ENCODE measurements at places on chromosomes 5 and 9.

DNA sequence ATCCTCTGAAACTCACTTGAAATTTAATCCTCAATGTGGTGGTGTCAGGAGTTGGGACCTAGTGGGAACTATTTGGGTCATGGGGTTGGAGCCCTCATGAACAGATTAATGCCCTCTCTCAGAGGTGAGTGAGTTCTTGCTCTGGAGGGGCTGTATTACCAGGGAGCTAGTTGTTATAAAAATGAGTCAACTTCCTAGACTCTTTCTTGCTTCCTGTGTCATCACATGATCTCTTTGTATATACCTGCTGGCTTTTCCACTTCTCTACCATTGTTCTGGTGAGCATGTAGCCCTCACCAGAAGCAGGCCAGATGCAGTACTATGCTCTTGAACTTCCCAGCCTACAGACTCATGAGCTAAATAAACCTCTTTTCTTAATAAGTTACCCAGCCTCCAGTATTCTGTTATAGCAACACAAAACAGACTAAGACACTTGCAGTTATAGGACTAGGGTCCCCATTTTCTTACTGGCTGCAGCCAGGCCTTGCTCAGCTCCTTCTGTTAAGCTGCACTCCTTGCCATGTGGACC lies 127.5 kb downstream of the SUSD1 start:
- no peak for DNase-seq

GRCh38 chr9:137478962-137479861 lies 20.1 kb upstream of the NSMF start:
- DNase-seq: peak; percentile 58

GRCh38 chr5:87242242-87242641 lies 25.4 kb upstream of the RASA1 start:
- no peak for DNase-seq

- DNase-seq: no peak
Measured at GRCh38 chr5:84202136-84202535, 182.5 kb downstream of the EDIL3 start.

- no peak for DNase-seq
Measured at GRCh38 chr5:107616213-107616612, 54.5 kb downstream of the EFNA5 start.

GRCh38 chr5:124401476-124402143 lies 344.8 kb downstream of the ZNF608 start:
- DNase-seq: no peak

DNA sequence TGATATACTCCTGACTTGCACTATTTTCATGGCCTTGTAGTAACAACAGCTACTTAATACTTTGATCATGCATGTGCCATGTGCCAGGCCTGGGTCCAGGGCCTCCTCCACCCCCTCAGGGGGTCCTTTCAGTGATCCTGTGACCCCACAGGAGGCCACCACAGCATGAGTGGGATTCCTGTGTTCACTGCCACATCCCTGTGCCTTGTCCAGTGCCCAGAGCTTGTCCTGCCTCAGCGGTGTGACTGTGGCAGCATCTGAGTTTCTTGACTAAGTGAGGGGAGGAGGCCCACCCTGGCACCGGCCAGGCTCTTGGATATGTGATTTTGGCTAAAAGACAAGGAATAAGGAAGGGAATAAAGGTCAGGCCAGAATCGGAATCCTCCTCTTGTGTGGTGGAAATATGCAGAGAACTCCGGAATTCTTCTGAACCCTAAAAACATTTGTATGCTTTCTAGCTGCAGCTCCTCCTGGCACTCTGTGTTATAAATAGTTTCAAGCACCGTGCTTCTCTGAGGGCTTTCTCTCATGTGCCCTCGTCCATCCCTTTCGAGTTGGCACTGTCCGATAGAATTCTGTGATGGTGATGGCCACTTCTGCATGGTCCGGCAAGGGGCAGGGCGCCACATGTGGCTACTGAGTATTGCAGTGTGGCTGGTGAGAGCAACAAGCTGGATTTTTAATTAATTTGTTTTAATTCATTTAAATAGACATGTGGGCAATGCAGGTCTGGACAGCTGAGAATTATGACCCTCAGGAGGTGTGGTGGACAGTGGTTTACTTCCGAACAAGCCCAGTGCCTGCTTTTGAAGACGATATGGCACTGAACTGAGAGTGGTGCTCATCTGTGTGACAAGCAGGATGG lies 31.8 kb downstream of the TENT4A start:
- DNase-seq: no peak

DNA sequence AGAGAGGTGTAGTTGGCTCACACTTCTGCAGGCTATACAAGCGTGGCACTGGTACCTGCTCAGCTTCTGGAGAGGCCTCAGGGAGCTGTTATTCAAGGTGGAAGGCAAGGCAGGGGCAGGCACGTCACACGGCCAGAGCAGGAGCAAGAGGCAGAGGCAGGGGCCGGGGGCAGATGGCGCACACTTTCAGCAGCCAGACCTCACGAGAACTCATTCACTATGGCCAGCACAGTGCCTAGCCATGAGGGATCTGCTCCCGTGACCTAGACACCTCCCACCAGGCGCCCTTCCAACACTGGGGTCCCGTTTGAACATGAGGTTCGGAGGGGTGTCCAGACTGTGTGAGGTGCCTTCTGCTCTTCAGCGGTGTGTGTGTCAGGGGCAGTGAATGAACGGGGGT lies 71.0 kb upstream of the FCN1 start:
- no peak for DNase-seq

DNA sequence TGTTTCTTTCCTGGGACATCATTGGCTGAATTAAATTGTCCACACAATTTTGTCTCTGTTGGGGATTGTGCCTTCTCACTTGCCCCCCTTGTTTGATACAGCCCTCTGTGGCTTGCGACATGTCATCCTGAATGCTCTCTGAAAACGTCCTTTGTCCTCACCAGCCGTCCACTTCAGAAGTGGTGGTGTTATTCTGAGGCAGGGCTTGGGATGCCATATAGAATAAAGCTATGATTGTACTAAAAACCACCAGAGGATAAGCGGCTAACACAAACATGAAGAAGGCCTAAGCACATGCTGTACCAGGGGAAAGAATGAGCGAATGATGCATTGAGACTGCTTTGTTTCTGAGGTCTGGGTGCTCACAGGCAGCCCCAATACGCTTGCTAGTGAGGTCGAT lies 3.5 kb upstream of the SNX30 start:
- DNase-seq: no peak

GRCh38 chr5:154648706-154649105 lies 106.5 kb upstream of the LARP1 start:
- no peak for DNase-seq

DNA sequence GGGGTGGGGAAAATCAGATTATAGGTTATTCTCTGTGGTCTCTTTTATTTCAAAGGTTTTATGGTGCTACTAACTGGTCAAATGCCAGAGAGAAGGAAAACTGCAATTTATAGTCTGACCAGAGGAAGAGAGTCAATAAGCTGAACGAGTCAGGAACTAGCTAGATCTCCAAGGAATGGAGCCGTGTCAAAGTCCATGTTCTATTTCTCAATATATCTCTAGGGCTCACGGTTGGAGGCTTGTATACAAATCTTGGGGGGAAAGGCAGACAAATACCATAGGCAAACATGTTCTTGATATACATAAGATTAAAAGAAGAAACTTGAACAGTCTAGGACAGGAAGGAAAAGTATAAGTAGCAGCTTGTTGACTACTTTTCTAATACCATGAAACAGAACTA lies 627.1 kb downstream of the PDE4D start:
- no peak for DNase-seq

DNA sequence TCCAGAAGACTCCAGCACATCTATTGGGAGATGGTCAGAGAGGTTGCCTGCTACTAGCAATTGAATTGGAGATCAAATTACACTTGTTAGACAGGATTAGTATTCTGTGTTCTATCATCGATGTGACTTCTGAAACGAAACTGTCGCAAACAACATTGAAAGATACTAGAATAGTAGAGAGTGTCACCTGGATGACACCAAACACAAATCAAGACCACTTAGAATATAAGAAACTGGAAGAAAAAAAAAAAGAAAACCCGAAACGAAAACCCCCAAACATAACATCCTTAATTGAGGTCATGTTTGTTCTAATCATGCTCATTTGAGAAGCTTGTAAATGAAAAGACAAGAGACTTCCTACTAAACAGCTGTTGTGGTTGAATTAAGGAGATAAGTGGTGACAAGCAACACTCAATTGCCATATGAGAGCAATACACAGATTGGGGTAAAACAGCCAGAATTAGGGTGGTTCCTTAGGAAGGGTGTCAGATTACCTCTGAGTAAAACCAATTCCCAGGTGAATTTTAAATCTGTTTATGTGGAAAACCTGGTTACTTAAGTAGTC lies 97.6 kb downstream of the BASP1 start:
- DNase-seq: no peak

DNA sequence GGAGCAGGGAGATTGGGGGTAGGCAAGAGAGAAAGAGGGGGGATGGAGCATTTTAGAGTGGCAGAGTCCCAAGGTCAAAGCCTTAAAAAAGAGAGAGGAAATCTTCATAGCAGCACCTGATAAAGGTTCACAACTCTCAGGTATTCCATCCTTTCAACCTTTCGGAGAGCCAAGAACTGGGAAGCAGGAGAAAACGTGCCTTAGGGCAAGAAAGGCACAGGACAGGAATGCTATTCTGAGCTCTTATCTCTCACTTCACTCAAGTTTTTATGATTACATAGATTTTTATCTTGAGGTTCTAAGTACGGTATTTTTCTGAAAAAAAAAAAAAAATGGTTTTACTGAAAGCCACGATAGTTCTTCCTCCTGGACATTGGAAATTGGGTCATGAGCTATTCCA lies 34.5 kb upstream of the SMAD5 start:
- DNase-seq: no peak

- DNase-seq: no peak
Measured at GRCh38 chr5:17819783-17820182, 185.5 kb downstream of the TAF11L14 start.

DNA sequence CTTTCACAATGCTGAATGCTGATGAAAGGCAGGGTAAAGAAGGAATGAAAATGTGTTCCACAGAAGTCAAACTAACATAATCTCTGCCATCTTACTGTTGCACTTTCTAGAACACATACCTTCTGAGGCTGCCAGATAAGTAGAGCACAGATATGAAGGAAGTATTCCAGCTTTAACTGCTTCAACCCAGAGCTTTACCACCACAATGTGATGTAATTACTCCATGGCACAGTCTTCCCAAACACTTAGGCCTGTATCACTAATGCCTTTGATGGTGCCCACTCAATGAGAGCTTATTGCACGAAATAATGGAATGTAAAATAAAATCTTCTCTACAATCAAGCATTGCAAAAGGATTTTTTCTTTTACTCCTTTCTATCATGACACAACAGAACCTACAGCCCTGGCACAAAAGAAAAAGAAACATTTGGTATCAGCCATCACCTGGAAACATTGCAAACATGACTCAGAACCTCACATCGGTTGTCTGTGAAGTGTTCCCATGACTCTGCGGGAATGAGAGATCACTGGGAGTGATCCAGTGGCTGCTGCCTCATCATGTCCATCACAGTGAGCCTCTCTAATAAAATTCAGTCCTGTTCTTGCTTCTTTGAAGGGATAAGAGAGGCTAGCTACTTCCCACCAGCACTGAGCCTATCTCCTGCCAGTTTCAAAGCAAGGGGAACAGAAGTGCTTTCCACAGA lies 385.8 kb downstream of the EFNA5 start:
- DNase-seq: no peak

GRCh38 chr9:131583836-131584555 lies 38.7 kb downstream of the PRRT1B start:
- no peak for DNase-seq

DNA sequence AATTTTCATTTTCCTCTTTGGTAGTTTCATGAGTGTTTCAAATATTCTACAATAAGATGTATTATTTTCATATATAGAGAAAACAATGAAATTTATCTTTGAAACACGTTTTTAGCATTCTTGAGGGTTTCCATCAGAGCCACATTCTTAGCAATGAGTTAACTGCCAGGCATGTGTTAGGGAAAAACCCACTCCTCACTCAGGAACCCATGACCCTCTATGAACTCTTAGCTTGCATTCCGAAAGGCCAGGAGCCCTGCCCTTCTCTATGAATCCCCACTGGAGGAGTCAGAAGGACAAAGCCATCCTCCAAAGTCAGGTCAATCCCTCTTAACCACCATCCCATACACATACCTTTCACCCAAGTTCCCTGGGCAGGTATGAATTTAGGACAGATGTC lies 57.5 kb downstream of the ADAMTS12 start:
- no peak for DNase-seq

- no peak for DNase-seq
Measured at GRCh38 chr9:127654619-127655018, 42.5 kb downstream of the STXBP1 start.

GRCh38 chr5:154288145-154288544 lies 97.6 kb downstream of the GALNT10 start:
- DNase-seq: no peak

DNA sequence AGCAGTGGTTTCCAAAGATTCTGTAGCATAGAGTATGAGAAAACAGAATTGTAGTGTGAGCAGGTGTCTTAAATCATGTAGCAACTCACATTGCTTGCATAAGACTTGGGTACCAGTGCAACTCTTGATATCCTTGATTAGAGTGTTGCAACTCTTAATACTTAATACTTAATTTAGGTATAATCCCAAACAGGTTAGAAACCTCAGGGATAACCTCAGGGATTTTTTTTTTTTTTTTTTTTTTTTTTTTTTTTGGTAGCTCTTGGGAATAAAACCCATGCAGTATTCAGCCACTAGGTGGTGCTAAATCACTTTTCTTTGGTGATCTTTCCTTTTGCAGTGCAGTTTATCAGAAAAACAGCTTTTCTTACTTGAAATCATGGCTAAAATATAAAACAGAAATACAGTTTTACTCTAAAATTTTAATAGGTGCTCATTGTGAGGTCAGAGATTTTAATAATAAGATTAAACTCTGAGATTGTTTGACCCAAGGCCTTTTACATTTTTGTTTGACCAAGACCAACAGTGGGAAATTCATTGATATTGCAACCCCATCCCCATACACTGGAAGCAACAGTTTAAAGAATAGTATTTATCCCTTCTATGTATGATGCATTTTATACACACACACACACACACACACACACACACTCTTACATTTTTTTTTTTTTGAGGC lies 55.3 kb downstream of the ERAP1 start:
- DNase-seq: peak; percentile 39

DNA sequence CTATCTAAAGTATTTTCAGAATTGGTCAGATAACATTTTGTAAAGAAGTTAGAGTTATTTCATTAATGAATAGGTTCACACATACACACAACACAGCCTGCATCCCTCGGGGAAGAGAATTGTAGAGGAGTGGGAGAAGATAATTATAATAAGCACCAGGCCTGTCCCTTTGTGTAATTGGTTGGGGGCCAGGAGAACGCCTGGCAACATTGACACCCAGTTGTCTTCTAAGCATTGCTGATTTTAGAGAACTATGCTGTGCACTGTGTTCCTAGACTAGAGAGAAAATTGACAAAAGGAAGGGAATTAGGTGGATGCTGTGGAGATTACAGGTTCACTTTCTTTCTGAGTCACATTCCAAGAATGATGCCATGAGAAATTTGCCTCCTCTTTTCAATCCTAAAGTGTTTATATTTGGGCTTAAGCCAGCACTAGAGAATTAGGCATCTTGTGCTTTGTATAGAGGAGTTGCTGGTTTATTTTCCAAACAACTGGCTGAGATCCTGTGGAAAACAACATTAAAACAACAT lies 247.6 kb downstream of the COX7C start:
- DNase-seq: no peak
